AML-193 (cell line): ENCODE measurements at places on chromosomes 2 and 18.

- no peak for DNase-seq
Observed at GRCh38 chr18:21262244-21262643, 20.2 kb downstream of the GREB1L start.

GRCh38 chr2:215621381-215621780, 185.5 kb upstream of the FN1 start:
- no peak for DNase-seq

- DNase-seq: peak; percentile 56
Observed at GRCh38 chr2:43576981-43577892, 18.6 kb downstream of the THADA start.

GRCh38 chr2:98757904-98758421, 27.0 kb upstream of the MGAT4A start:
- peak; percentile 98 for DNase-seq

GRCh38 chr18:9814431-9814830, 71.3 kb upstream of the TXNDC2 start:
- no peak for DNase-seq

DNA sequence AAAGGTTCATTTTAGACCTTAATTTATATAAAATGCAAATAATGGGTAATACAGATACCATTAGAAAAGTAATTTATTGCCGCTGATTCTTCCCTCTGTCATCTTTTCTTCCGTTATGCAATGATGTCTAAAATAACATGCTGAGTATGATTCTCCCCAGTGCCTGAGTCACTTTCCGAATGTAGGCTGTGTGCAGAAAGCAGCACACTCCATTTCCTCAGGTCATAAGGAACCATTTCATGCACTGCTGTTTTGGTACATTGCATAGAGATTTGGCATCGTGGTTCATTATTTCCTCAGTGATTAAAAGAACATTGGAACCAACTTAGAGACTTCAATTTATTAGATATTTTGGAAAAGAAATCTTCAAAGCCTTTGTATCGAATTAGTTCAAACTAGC, 173.5 kb downstream of the CDH2 start:
- no peak for DNase-seq

DNA sequence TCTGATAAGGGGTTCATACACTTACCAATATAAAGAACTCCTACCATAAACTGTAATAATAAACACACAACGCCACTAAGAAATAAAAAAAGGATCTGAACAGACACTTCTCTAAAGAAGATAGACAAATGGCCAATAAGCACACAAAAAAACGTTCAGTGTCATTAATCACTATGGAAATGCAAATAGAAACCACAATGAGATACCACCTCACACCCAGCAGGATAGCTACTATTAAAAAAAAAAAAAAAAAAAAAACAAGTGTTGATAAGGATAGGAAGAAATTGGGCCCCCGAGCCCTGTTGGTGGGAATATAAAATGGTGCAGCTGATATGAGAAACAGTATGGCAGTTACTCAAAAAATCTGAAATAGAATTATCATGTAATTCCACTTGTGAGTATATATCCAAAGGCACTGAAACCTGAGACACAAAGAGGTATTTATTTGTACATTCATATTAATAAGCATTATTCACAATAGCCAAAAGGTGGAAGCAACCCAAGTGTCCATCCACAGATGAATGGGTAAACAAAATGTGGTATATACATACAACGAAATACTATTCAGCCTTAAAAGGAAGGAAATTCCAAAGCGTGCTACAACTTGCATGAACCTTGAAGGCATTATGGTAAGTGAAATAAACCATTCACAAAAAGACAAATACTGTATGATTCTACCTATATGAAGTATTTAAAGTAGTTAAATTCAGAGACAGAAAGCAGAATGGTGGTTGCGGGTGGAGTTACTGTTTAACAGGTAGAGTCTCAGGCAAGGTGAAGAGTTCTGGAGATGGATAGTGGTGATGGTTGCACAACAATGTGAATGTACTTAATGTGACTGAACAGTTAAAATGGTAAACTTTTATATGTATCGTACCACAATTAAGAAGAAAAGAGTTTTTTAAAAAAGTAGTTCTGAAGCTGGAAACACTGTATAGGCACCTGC, 17.9 kb downstream of the REV1 start:
- no peak for DNase-seq

- DNase-seq: no peak
Observed at GRCh38 chr2:65388051-65388531, 44.3 kb downstream of the SPRED2 start.

DNA sequence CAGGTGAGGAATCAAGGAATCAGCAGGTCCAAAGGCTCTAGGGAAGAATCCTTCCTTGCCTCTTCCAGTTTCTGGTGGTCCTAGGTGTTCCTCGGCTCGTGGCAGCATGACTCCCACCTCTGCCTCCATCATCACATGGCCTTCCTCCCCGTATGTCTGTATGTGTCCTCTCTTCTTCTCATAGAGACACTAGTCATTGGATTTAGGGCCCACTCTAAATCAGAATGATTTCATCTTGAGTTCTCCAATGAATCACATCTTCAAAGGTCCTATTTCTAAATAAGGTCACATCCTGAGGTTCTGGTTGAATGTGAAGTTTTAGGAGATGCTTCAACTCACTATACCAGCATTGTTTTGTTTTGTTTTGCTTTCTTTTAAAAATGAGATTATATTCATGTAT, 11.1 kb upstream of the AGFG1 start:
- no peak for DNase-seq

DNA sequence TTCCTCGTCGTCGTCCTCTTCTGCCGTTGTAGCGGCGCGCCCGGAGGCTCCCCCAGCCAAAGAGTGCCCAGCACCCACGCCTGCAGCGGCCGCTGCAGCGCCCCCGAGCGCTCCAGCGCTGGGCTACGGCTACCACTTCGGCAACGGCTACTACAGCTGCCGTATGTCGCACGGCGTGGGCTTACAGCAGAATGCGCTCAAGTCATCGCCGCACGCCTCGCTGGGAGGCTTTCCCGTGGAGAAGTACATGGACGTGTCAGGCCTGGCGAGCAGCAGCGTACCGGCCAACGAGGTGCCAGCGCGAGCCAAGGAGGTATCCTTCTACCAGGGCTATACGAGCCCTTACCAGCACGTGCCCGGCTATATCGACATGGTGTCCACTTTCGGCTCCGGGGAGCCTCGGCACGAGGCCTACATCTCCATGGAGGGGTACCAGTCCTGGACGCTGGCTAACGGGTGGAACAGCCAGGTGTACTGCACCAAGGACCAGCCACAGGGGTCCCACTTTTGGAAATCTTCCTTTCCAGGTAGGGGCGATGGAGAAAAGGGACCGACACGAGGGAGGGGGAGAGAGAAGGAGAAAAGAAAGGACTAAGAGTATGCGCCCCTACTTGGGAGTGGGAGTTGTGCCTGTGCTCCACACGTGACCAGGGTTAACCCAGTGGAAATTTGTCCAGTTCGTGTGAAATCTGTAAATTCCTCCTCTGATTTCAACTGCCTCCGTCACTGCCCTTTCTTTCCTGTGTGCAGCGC, 800 bp downstream of the HOXD13 start:
- DNase-seq: no peak

DNA sequence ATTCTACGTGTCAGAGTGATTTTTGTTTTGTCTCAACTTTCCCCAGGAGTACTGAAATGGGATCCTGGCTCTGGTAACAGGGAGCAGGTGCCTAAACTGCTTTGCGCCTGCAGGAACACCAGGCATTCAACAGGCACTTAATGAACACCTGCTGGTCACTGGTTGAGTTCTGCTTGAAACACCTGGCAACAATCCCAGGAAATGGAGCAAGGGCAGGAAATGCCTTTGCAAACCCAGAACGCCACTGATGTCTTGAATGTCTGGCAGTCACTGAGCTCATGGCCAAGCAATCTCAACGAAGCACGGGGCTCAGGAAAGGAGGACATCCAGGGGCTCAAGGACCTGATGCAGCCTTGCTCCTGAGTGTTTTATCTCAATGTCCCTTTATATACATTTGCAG, 360.0 kb upstream of the RAB6C start:
- no peak for DNase-seq

DNA sequence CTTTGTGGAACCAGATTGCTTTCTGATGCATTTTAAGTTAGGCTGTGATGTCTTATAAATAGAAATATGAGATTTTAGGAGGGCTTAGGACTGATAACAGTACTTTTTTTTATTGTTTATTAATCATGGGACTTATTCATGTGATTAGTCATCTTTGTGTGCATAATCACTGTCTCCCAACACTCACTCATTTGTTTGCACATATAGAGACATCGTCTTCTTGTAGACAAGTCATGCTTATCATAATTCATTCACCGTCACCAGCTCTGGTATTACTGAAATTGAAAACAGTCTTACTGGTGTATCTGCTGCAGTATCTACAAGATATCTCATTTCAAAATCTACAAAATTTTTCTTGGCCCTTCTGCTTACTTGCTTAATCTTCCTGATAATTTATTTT, 45.8 kb downstream of the WDR7 start:
- DNase-seq: no peak

GRCh38 chr2:226475650-226476049, 324.0 kb downstream of the IRS1 start:
- no peak for DNase-seq

DNA sequence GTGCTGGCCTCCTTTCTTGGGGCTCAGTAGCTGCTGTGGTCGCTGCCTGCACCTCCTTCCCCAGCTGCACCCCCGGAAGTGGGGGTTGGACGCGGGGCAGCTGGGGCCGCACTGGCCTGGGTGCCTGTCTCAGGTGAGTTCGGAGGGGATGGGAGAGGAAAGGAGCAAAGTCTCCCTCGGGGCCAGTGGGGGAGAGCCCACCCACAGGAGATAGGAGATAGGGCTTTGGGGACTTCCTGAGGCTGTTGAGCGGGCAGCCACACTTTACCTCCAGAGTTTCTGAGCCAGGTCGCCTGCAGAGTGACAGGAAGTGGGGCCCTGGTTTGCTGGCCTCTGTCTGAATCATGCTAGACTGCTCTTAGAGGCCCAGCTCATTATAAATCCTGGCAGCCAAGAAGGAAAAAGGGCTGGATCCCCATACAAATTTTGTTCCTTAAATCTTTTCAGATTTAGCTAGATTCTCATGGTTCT, 8.1 kb downstream of the MBP start:
- DNase-seq: peak; percentile 16

DNA sequence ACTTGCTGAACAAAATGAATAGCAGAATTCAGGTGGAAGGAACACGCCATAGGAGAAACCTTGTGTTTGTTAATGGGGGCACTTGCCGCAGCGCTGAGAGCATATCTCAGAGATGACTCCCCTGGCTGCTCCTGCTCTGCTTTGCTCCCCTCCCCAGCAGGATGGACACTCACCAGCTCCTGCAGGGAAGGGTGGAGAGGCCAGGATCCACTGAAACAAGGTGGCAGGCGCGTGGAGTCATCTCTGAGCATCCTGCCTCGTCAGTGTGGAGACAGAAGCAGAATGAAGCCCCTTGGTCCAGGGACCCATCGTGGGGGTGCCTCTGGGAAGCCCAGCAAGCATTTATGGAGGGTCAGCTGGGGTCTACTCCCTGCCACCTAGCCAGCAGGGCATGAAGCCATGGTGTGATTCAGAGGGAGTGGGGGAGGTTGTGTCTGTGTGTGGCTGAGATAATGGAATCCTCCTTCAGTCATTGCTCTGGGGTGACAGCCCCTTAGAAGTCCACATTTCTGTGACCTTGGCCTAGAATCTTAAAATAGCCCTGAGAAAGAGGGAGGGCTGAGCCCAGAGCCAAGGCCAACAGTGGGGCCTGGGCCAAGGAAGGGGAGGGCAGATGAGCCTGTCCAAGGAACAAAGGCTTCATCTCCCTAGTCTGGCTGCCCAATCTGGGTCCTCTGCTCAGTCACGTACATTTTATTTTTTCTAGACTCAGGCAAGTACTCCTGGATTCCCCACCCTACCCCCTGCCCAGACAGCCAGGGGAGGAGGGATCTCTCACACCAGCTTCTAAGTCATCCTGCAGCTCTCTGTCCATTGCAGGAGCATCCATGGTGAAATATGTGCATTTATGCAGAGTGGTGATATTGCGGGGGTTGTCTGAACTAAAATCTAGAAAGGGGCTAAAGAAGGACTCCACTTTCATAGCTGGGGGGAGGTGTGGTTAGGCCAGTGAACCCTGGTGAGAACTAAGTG, 215.4 kb downstream of the ZBTB7C start:
- DNase-seq: no peak

GRCh38 chr2:117349687-117350086, 464.8 kb upstream of the DDX18 start:
- no peak for DNase-seq

DNA sequence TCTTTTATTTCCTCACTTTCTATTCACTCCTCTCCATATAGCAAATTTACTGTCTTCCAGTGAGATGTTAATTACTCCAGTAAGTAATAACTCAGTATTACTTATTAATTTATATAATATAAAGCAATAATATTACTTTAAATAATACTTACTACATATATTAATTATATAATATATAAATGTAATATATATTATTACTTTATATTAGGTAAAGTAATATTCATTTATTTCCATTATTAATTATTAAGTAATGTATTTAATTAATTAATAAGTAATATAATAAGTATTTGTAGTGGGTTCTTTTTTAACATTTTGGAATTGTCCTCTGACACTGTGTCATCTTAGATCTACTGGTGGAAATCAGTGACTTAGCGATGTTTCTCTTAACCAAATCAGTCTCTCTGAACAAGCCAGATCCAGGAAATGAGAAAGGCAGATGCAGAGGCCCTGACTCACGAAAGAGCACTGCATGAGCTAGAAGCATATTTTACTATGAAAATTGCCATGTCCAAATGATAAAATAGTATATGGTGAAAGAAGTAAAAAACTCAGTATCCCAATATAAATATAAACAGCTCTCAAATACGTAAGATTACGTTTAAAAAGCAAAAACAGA, 115.9 kb downstream of the DSEL start:
- no peak for DNase-seq

DNA sequence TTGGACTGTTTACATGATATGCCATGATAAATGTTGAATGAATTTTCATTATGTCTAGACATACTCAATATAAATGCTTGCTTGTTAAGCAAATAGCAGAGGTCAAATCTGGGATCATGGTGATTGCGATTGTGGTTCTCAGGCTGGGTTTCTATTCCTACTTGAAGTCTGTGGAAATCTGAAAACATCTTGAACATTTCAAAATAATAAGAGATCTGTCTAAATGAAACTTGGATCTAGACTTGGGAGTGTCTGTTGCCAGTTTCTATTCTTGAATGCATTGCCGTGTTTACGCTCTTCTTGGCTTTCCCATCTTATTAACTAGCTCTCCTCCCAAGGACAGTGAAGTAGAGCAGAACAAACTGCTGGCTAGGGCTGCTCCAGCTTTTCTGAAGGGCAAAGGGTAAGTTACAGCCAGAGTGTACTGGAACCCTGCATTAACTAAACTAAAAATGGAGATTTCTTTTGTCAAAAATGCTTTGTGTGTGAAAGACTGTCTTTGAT, 127.7 kb downstream of the DTNA start:
- DNase-seq: no peak
